ENCODE measurements at places on chromosomes 4 and X.

- no peak for DNase-seq
Measured at GRCh38 chr4:25865586-25865985, 2.8 kb upstream of the SEL1L3 start.

DNA sequence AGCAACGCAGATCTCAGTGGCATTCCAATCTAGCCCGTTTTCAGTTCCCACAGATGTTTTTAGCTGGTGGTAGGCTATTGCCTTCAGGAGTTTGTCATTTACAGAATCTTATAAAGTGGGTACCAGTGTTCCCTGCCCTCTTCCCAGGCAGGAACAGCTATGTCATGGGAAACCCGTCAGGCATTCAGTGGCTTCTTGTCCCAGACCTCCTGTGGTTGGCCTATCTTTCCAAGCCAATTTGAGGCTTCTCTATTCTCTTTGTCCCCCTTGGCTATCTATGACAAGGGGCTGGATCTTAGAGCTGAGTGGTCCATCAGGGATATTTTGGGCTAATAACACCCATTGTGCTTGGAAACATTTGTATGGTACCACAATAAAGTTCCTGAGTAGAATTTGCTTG is 33.6 kb upstream of the RPL34 start:
- DNase-seq, result no peak

- DNase-seq, result no peak
Measured at GRCh38 chr4:142272452-142272851, 573.6 kb downstream of the INPP4B start.

GRCh38 chr4:79823148-79823763 is 249.8 kb downstream of the ANTXR2 start:
- DNase-seq, result no peak

DNA sequence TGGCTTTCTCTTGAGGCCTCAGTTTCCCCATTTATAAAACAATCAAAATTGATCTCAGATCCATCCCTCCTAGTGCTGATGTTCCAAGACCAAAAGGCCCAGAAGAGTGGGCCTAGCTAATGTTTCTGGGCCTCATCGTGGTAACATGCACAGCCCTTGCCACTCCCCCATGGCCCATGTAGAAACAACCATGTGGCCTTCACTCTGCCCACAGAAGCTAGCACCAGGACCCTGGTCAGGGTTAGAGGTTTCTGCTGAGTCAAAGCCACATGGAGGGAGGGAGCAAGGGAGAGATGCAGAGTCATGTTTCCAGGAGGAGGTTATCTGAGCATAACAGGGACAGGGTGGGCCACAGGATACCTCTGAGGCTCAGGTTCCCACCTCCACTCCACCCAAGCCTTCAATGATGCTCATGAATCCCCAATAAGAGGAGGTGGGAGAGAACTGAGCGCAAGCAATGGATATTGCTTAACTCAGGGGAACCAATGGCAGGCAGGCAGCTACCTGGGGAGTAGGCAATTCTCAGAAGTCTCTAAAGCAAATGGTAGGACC is 16.9 kb downstream of the OTUD5 start:
- no peak for DNase-seq

All from stimulated activated CD8-positive, alpha-beta memory T cell treated with anti-CD3 and anti-CD28 coated beads, Interleukin-4, amount 100 ng/mL, for 4 hours (primary cell).